ENCODE measurements at places on chromosomes 7 and 10. TPM values are rescaled to one million over a fixed set of nuclear protein-coding genes. Genes with fewer than 3 reads are reported as not detected.
A peak's percentile ranks its signal among the peaks of the same experiment; 100 is the strongest.

Gene TMEM236
- total RNA-seq: 1.1 TPM

Gene CYP2C18
- not detected for total RNA-seq

Gene ADAMTS14
- total RNA-seq: 0.62 TPM

Gene ZNF239
- 3.4 TPM for total RNA-seq

Gene MYH16
- not detected for total RNA-seq

Gene ICA1
- 15.9 TPM for total RNA-seq

- no peak overlapping the region for H3K4me3 ChIP-seq
- no peaks in the 10 kb centered on the region for H3K4me1 ChIP-seq
- no peak for DNase-seq
- no peaks in the 10 kb centered on the region for H3K36me3 ChIP-seq
- H3K27me3 ChIP-seq: no peaks in the 10 kb centered on the region
Observed at GRCh38 chr10:5698062-5698461, 13.4 kb downstream of the TASOR2 start.

- no peaks in the 10 kb centered on the region for H3K36me3 ChIP-seq
- no peaks in the 10 kb centered on the region for H3K4me1 ChIP-seq
- no peak overlapping the region for H3K4me3 ChIP-seq
- no peaks in the 10 kb centered on the region for H3K27me3 ChIP-seq
- no peak overlapping the region for H3K27ac ChIP-seq
Observed at GRCh38 chr7:157273208-157274093, 63.4 kb upstream of the DNAJB6 start.

DNA sequence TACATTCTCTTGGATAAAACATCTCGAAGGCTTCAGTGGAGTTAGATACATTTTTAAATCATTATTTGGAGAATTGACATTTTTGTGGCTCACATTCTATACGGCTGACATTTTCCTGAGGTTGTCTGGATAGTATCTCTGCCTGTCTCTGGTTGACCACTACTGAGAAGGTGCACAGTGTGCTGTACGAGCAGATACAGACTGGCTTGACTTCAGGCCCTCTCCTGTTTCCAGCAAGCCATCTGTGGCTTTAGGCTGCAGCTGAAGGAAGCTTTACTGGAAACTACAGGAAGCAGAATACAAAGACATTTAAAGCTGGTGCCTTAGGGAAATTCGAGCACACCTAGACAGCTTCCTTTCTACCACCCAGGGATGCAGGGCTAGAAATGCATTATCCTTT is 39.3 kb upstream of the RSU1 start:
- no peaks in the 10 kb centered on the region for H3K36me3 ChIP-seq
- H3K27me3 ChIP-seq: no peaks in the 10 kb centered on the region
- H3K4me3 ChIP-seq: no peak overlapping the region

GRCh38 chr7:140476698-140477261 is 2.5 kb downstream of the MKRN1 start:
- H3K4me3 ChIP-seq: no peak overlapping the region
- H3K27me3 ChIP-seq: no peaks in the 10 kb centered on the region
- DNase-seq: no peak
- H3K27ac ChIP-seq: no peak overlapping the region

DNA sequence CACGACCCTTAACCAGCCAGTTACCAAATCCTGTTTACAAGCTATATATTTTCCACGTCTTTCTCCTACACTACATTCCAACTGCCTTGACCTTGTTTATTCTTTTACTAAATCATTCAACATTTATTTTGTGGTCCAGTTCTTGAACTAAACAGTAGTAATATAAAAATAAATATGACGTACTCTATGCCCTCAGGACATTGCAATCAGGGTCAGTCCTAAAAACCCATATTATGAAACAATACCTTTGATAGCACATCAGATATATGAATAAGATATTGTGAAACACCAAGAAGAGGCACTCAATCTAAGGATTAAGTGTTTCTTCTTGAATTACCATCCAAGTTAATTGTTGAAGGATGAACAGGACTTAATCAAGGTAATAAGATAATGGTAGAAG is 52.5 kb upstream of the WNT16 start:
- peaks cover 2% of the 10 kb centered on the region for H3K4me1 ChIP-seq
- no peak overlapping the region for H3K4me3 ChIP-seq
- DNase-seq: no peak

- H3K36me3 ChIP-seq: no peaks in the 10 kb centered on the region
- no peak overlapping the region for H3K4me3 ChIP-seq
- no peaks in the 10 kb centered on the region for H3K27me3 ChIP-seq
- no peaks in the 10 kb centered on the region for H3K4me1 ChIP-seq
Observed at GRCh38 chr10:130455111-130455695, 319.0 kb downstream of the GLRX3 start.

DNA sequence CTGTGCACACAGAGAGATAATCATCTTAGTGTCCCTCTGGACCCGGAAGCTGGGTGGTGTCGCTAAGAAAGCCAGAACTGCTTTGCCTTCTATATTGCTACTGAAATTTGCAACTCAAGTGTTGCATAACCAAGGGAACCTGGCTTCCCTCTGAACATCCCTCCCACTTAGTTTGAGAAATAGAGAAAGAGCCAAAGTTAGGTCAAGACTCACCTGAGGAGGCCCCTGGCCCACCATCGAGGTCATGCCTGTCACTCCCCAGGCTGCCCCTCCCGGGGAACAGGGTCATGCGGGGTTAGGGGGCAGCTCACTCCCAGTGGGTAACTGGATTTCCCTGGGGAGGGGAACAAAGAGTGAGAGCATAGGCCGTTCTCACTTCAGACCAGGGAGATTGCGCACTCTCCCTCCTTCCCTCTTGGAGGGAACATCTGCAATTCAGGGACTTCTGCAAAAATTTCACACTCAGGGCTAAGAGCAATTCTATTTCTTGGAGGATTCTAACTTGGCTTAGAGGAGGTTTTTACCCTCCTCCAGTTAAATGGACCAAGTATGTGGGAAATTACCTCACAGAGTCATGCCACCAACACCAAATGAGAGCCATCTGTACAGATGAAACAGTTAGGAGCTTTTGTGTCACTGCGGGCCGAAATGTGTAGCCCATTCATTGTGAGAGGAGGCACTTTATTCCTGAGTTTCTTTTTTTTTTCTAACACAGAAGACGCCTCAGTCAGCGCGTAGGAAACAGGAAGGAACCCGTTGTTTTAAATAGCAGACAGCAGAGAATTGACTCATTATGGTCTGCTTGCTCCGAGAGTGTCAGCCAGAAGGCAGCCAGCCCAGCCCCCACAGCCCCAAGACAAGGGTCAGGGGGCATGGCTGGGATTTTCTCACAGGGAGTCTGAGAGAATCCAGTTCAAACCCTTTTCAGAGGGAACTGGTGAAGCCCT is 221.3 kb downstream of the ARHGAP12 start:
- H3K4me1 ChIP-seq: no peaks in the 10 kb centered on the region
- no peak overlapping the region for H3K4me3 ChIP-seq
- no peaks in the 10 kb centered on the region for H3K36me3 ChIP-seq
- H3K27ac ChIP-seq: no peak overlapping the region
- DNase-seq: peak; percentile 88

DNA sequence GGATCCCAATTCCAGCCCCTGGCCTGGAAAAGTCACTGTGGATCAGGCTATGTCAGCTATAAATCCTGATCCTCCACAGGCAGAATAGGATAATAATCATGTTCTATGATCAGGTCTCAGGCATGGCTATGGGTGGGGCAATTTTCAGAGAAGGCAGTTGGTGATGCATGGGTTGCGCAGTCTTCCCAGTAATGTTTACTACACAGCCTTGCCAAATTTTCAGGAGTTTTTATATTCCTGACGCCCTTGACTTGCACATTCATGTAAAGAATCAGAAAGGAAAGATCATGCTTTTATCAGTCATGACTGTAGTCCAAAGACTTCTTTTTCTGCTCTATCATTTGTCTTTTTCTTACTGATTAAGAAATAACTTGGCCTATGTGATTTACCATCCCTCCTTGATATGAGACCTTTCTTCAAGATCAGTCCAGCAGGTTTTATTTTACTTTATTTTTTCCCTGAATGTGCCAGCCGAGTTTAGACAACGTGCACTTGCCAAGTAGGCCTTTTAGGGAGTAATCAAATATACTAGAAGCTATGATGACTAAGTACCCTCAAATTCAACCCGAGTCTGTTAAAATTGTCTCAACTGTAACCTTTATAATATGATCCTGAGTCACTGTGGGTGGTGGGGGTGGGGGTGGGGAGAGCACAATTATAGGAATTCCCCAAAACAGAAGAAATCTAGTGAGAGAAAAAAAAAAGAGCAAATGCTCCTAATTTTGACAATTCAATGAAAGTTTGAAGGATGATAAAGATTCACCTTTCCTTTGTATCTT is 31.9 kb downstream of the ARL4A start:
- H3K27me3 ChIP-seq: no peaks in the 10 kb centered on the region
- H3K4me3 ChIP-seq: no peak overlapping the region
- H3K4me1 ChIP-seq: no peaks in the 10 kb centered on the region
- no peaks in the 10 kb centered on the region for H3K36me3 ChIP-seq
- peak overlapping the region; percentile 50 for H3K27ac ChIP-seq
- DNase-seq: no peak

DNA sequence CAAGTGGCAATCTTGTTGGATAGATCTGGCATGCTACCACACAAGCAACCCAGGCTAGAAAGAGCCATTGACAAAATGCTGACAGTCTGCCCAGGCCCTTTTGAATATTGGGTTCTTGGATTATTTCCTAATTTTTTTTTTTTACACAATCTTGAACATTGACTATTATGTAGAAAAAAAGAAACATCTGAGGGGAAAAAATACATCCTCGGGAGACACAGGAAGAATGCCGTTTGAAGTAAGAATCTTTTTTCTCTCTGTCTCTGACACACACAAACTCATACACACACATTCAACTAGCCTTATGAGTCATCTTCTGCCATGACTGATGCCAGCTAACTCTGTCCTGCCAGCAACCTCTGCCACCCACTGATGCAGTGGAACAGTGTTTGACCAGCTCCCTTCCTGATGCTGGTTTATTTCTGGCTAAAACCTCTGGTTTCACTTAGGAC is 47.2 kb downstream of the SORBS1 start:
- peaks cover 2% of the 10 kb centered on the region for H3K36me3 ChIP-seq
- DNase-seq: peak; percentile 73
- peak overlapping the region; percentile 77 for H3K27ac ChIP-seq
- H3K4me3 ChIP-seq: no peak overlapping the region

- no peaks in the 10 kb centered on the region for H3K4me1 ChIP-seq
- no peak overlapping the region for H3K4me3 ChIP-seq
- no peak overlapping the region for H3K27ac ChIP-seq
- DNase-seq: no peak
Observed at GRCh38 chr10:109887243-109887642, 36.1 kb downstream of the XPNPEP1 start.

DNA sequence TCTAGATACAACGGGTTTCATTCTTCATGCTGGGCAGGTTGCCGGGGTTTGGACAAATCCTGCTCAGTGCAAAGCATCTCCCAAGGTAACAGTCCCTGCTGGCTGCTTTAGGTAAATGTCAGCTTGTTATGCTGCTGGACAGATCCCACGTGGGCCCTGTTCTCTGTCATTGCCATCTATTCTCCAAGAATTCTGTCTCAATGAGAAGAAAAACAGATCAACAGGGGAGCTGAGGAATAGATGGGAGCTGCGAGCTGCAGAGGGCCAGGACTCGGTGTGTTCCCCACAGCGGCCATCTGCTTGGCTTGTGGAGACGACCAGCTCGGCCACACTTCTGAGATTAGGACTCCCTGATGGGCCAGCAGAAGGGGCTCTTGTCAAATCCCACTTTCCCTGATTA is 235.2 kb downstream of the DPP6 start:
- H3K27ac ChIP-seq: no peak overlapping the region
- no peaks in the 10 kb centered on the region for H3K36me3 ChIP-seq
- no peaks in the 10 kb centered on the region for H3K27me3 ChIP-seq
- H3K4me3 ChIP-seq: no peak overlapping the region
- H3K4me1 ChIP-seq: no peaks in the 10 kb centered on the region
- DNase-seq: no peak

DNA sequence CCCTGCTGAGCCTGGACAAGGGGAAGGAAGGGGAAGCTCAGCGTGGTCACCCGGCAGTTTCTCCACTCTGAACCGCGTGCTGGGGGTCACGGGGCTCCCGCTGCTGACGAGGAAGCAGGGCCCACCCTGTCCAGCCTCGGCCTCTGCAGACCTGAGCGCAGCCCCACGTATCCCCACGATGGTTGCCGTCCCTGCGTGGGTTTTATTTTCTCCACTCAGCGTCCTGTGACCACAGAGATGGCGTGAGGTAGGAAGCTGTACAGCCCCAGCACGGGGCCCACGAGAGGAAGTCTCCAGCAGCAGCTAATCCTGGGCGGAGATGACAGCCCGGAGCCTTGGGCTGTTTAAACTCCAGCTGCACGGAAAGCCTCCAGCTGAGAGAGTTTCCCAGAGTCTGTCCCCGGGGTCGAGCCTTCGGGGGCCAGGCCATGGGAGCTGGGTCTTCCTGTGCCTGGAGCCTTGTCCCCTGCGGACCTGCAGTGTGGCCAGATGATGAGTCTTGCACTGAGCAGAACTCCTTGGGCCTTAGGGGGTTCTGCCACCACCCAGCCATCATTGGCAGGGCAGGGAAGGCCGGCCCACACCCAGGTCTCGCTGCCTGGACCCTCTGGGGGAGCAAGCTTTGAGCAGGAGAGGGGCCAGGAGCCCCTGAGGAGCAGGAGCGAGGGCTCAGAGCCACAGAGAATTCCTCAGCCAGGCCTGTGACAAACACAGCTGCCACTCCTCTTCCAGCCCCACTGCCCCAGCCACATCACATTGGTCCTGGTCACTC is 72.8 kb upstream of the FAM20C start:
- no peaks in the 10 kb centered on the region for H3K27me3 ChIP-seq
- no peak overlapping the region for H3K4me3 ChIP-seq
- H3K27ac ChIP-seq: no peak overlapping the region

DNA sequence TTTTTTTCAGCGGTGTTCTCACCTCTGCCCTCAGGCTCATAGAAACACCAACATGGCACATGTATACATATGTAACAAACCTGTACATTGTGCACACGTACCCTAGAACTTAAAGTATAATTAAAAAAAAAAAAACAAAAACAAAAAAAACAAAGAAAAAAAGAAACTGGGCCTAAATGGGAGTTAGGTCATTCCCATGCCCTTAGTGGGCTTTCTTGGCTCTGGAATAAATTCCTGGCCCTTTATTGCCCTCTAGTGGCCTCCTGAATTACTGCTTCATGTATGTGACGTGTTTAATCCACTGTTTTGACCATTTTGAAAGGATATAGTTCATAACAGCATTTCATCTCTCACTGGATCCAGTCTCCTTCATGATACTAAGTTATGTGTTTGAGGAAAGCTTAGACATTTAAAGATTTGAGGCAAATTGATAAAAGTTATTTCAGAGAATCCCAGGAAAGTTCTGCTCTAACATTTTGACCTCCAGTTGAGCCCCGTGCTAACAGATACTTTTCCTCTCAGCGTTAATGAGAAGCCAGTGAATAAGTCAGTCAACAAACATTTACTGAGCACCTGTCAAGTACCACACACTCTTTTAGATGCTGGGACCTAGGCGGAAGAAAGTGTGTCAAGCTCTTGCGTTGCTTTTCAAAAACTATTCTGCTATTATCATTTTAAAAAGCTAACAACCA is 54.7 kb upstream of the SYPL1 start:
- no peaks in the 10 kb centered on the region for H3K27me3 ChIP-seq
- no peak overlapping the region for H3K27ac ChIP-seq
- H3K36me3 ChIP-seq: no peaks in the 10 kb centered on the region
- H3K4me1 ChIP-seq: no peaks in the 10 kb centered on the region
- H3K4me3 ChIP-seq: no peak overlapping the region

All from aorta (tissue), 5 donors.